ENCODE measurements at places on chromosomes 4 and X.

GRCh38 chr4:113825272-113825671 is 63.7 kb upstream of the CAMK2D start:
- no peak for DNase-seq

- DNase-seq: no peak
Observed at GRCh38 chrX:39431893-39432292, 630.6 kb downstream of the MID1IP1 start.

GRCh38 chr4:53161051-53161786 is 204.6 kb downstream of the SCFD2 start:
- DNase-seq: no peak

DNA sequence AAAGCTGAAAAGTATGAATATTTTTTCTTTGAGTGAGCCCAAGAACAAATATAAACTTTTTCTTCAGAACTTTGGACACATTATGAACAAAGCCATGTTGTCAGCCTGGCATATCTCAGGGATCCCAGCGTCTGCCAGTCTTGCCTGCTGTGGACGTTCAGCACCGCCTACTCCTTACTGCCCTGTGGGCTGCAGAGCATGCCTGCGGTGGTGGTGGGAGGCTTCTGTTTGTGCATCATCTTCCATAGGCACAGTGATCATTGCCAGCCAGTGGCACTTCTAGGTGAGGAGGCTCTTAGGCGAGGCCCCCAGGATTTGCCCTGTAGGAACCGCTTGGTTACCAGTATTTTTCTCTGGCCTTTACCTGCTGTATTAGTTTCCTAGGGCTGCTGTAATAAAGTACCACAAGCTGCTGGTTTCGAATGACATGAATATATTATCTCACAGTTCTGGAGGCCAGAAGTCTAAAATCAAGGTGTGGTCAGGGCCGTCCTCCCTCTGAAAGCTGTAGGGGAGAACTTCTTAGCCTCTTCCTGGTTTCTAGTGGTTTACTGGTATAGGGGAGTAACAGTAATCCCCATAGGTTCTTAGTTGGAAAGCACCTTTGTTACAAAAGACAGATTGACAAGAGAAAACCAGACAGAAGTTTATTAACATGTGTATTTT is 15.4 kb downstream of the ANXA3 start:
- DNase-seq: no peak

DNA sequence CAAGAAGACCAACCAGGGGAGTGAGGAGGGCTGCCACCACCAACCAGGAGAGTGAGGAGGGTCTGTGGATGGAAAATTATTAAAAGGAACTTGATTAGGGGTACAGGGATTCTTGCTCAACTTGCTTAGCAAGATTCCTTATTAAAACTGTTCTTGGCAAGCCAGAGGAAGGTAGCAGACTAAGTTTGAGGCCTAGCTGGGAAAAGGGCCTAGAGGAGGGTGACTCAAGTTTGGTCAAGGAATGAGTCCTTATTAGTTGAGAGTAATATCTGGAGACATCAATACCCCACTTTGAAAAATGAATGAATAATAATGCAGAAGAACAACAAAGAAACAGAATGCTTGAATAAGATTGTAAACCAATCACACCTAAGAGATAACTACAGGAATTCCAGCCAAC is 612.4 kb upstream of the ZFP42 start:
- DNase-seq: no peak

DNA sequence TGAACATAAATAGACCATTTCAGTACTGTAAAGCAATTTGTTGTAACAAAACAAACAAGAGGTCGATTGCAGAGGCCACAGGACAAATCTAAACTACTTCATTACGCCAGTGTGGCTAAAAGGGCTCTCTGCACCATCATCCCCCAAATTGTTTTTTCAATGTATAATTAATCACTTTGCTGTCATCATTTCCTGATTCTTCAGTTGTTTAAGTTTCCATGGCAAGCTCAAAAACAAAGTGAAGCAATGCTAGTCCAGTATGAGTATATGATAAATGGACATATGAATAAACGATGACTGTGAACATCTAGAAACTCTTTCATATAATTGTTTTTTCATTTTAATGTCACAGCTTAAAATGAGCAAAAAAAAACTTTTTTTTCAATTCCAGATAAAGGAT is 235.4 kb upstream of the FGF13 start:
- DNase-seq: no peak

GRCh38 chr4:105474099-105474518 is 247 bp upstream of the PPA2 start:
- no peak for DNase-seq

- no peak for DNase-seq
Observed at GRCh38 chrX:104325213-104325585, 70.5 kb upstream of the ESX1 start.

GRCh38 chr4:88825931-88826330 is 128.3 kb upstream of the NAP1L5 start:
- DNase-seq: no peak

- no peak for DNase-seq
Observed at GRCh38 chr4:1595789-1596325, 88.3 kb downstream of the FAM53A start.

- no peak for DNase-seq
Observed at GRCh38 chr4:148449921-148450320, 7.7 kb upstream of the NR3C2 start.

DNA sequence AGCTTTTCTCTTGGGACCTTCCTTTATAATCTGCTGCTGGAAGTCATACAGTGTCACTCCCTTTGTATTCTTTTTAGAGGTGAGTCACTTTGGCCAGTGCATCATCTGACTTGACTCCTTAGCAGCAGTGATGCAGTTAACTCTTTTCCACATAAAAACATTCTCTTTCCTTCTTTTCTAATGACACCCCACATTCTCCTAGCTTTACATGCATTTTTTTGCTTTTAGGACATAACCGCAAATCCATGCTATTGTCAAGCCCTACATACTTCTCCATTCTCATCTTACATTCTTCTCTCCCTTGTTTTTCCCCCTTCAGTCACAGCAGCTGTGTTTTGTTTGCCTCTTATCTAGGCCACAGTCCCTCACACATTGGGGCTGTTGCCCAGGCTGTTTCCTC is 55.1 kb downstream of the ZNF330 start:
- no peak for DNase-seq

- no peak for DNase-seq
Observed at GRCh38 chrX:137771537-137771936, 205.6 kb downstream of the ZIC3 start.

GRCh38 chrX:96002431-96002830 is 682.2 kb upstream of the DIAPH2 start:
- no peak for DNase-seq

DNA sequence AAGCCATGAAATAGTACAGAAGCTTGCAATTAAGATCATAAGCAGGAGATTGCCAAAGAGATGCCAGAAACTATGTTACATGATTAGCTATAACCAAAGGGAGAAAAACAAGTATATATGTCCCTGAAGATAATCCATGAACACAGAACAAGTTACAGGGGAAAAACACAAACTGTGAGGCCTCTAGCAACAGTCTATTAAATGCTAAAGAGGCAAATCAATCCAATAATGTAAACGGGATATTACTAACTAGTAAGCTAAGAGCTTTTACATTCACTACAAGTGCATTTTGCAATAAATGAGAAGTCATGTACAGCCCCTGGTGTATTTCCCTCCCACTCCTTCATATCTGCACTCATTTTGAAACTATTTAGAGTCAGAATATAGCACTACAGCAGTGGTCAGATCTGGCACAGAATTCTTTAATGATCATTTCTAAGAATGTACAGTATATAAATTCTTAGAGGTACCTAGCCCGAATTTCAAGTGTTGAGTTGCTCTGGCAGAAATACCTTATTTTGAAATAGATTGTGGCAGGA is 449.8 kb upstream of the SMIM31 start:
- DNase-seq: no peak

DNA sequence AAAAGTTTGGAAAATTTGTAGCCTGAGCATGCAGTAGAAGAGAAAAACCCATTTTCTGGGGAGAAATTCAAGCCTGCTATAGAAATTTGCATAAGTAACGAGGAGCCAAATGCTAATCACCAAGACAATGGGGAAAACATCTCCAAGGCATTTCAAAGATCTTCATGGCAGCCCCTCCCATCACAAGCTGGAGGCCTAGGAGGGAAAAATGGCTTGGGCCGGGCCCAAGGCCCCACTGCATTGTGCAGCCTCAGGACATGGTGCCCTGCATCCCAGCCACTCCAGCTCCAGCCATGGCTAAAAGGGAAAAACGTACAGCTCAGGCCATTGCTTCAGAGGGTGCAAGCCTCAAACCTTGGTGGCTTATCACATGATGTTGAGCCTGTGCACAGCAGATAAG is 87.7 kb downstream of the SHROOM4 start:
- DNase-seq: no peak

DNA sequence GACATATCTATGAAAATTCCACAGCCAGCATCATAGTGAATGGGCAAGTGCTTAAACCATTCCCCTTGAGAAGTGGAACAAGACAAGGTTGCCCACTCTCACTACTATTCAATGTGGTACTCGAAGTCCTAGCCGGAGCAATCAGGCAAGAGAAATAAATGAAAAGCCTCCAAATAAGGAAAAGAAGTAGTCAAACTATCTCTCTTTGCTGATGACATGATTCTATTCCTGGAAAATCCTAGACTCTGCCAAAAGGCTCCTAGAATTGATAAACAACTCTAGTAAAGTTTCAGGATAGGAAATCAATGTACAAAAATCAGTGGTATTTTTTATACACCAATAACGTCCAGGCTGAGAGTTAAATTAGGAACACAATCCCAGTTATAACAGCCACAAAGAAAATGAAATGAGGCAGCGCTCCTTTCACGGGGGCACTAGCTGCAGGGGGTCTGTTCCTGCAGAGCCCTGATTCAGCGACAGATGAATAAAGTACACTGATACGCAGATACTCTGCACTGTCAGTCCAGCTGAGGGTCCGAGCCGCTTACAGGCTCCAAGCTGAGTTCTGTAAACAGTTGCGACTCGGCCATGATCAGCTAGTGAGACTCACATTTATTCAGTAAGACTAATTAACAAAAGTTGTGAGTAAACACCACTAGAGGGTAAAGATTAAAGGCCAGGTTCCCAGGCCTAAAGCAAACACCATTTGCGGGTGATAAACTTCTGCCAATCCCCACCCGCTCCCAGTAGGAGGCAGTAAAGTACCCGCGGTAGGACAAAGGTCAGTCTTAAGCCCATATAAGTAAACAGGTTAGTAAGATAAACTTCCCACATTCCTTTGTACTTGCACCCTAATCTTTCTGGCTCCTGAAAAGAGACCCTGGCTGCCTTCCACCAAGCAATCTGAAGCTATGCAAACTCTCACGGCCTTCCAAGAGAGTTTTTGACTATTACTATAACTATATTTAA is 290.6 kb upstream of the GRID2 start:
- DNase-seq: no peak

DNA sequence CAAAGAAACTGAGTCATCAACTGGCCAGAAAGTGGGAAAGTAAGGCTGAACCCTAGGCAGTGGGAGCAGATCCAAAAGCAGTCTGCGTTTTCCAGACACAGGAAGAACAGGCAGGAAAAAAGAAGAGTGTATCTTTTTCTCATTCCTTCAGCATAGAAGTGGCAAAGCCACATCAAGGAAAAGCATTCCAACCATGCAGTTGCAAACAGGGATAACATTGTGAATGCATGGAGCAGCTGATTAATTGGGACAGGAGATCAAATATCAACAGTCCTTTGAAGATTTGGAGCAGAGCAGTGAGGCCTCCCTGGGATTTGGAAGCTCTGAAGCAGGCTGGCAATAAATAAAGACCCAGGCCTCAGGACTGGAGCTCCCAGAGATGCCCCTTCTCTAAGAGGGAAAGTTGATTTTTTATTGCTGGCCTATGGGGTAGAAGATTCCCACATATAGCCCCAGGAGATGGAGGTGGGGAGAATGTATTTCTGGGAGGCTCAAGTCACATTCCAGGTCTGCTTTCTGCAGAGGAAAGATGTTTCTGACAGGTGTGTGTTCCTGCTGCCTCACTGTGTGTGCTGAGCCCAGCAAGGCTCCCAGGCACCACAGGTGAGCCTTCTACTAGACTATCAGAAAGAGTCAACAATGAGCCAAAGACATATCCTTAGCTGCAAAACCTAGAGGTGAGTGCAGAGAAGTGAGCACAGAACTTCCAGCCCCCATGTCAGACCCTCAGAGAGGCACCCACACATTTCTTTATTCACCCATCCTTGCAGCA is 222.5 kb downstream of the RAB28 start:
- no peak for DNase-seq

DNA sequence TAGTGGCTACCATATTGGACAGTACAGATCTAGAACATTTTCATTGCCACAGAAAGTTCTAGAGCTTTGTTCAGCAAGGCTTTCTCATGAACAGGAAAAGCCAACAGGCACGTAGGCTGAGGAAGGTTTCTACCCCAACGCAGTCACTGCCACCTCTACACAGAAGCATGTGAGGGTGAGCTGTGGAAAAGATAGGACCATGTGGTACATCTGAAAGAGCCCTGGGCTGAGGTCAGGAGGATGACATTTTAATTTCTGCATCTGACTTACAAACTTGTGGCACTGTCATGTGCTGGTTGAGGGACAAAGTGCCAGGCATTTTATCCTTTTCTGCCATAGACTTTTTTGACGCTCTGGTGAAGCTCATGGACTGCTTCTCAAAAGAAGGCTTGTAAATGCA is 454.2 kb downstream of the BCOR start:
- DNase-seq: no peak

DNA sequence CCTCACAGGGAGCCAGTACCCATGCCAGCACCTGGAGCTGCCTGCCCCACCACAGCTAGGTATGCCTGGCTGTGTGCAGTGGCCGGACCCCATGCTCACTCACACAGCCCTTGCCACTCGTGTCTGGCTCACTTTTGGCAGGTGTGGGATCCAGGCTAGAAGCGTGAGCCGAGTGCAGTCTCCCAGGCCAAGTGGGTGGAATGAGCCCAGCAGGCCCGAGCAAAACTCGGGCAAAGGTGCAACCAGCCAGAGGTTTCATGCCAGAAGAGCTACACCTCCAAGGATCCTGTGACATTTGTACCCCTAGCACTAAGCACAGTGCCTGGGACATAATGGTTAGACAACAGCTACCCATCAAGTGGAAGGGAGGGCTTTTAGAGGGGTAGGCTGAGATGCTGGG is 217.8 kb downstream of the NSUN7 start:
- no peak for DNase-seq
